NCI-H1417 (cell line): ENCODE measurements at places on chromosomes 12 and 14.
A peak's percentile ranks its signal among the peaks of the same experiment; 100 is the strongest.

DNA sequence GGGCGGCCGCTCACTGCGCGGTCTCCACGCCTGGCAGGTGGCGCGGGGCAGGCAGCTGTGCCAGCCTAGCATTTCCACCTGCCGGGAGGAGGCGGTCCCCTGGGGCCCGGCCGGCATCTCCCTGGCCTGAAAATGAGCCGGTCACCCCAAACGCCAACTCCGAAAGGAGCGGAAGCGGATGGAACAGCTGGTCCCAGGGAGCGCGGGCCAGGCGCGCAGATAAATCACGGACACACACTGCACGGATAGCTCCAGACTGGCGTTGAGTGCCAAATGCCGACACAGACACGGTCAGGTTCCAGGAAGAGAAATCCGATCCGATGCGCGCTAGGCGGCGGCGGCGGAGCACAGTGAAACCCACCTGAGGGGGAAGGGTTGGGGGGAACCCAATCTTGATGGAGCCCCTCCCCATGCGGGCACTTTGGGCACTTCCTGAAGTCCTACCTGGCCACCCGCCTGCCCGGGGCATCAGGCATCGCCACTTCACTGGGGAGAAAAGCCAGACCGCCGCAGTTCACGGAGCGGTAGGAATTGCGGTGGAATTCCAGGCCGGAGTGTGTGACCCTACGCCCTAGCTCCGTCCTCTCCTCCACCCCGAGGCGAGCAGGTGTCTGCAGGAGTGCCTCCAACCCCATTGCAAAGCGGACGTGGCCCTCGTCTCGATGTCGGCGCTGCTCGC is 624 bp upstream of the PLEKHD1 start:
- peak; percentile 80 for DNase-seq

GRCh38 chr12:103247531-103247930 is 248.2 kb downstream of the C12orf42 start:
- no peak for DNase-seq

GRCh38 chr12:19771858-19772257 is 332.6 kb downstream of the AEBP2 start:
- DNase-seq = no peak

GRCh38 chr14:65101631-65102440 is 481 bp downstream of the MAX start:
- DNase-seq = no peak

DNA sequence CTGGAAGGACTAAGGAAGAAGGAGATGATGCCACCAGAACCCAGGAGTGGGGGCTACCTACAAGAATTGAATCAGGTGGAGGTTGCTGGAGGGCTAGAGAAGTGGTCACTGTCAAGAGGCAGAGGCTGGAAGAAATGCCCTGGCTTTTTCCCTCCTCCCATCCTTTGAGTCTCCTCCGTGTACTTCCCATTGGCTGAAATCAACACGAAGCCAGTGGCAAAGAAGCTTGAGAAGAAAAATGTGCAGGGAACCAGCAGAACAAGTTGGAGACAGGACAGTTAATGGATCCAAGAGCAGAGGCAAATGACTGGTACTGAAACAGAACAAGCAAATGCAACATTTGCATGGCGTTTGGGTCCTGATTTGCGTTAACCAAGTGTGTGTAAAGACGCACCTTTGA is 9.1 kb upstream of the FBLN5 start:
- no peak for DNase-seq
